GM04504 (cell line): ENCODE measurements at places on chromosomes 1 and 21.

- DNase-seq = no peak
Observed at GRCh38 chr1:74593887-74594866, 79.4 kb downstream of the ERICH3 start.

- DNase-seq = no peak
Observed at GRCh38 chr1:207323425-207324225, 2.1 kb downstream of the CD55 start.

GRCh38 chr1:202725526-202725925, 15.3 kb upstream of the SYT2 start:
- no peak for DNase-seq

- no peak for DNase-seq
Observed at GRCh38 chr1:159862031-159862430, 426 bp downstream of the VSIG8 start.

- peak; percentile 95 for DNase-seq
Observed at GRCh38 chr1:165383067-165383466, 26.6 kb upstream of the LMX1A start.

DNA sequence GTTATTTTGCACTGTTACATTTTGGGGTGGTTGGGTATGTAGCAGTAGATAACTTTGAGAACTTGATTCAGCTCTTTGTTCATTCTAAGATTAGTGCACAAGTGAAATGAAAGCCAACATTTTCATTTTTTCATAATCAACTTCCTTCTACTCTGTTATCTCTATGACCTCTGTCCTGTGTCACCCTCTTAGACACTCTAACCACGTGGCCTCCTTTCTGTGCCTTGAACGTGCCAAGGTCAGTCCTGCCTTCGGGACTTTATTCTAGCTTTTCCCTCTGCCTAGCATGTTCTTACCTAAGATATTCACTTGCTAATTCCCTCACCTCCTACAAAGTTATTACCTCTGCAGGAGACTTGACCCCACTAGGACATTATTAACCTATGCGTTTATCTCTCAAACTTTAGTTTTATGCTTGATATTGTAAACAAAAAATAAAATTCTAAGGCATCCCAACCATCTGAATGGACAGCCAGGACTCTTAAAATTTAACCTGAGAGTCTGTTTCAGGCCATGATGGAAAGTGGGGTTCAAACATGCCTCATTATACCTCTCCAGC, 19.2 kb upstream of the EDEM3 start:
- no peak for DNase-seq

DNA sequence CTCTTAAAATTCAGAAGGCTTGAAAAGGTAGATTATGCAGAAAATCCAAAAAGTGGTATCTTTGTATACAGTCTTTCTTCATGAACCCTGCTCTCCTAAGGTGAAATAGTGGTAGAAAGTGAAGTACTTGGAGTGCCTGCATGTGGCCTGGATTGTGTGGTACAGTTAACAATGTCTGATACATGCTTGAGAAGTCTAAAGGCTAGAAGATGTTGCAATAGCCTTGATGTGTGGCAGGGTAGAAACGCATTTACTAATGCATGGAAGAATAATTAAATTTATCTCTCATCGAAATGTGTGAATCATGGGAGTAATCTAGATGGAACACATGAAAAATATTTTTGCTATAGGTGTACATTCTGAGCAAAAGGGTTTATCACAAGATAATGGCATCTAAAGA, 1632.3 kb upstream of the B3GALT2 start:
- no peak for DNase-seq

DNA sequence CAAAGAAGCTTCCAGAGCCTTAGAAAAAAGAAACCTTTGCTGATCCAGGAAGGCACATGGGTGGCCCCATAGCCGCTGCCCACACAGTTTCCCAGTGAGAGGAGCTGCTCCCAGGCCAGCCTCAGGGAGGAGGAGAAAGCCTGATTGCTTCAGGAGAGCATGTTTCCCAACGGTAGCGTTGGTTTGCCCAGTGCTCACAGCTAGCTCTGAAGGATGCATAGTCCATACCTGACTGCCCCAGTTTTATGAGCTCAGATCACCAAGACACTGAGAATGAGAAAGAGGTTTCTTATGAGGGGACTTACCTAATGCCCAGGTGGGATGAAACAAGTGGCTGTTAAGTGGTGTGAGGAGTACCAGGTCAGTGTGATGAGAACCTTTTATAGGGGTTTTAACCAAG, at the start of gene CRNN:
Gene CRNN, minus strand, starts transcription at position 355 of the 400 bp plus-strand sequence. CDS start 2,030 bp downstream, outside the sequence.
- DNase-seq = no peak

- peak; percentile 63 for DNase-seq
Observed at GRCh38 chr1:1906185-1907097, 8.6 kb upstream of the CALML6 start.

DNA sequence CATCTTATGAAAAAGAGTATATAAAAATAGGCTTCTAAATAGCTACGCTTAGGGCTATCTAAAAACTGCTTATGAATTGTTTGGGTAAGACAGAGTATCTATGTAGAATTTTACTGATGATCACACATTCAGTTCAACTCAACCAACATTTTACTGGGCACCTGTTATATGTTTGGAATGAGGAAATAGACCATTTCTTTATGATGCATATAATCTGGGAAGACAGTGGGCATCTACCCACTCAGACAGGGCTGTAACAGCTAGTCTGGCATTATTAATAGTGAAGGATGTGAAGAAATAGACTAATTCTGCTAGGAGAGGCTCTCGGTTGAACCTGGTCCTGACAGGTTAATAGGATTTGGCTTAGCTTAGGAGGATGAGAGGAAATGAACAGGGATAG, 56.9 kb downstream of the TIAM1 start:
- no peak for DNase-seq

DNA sequence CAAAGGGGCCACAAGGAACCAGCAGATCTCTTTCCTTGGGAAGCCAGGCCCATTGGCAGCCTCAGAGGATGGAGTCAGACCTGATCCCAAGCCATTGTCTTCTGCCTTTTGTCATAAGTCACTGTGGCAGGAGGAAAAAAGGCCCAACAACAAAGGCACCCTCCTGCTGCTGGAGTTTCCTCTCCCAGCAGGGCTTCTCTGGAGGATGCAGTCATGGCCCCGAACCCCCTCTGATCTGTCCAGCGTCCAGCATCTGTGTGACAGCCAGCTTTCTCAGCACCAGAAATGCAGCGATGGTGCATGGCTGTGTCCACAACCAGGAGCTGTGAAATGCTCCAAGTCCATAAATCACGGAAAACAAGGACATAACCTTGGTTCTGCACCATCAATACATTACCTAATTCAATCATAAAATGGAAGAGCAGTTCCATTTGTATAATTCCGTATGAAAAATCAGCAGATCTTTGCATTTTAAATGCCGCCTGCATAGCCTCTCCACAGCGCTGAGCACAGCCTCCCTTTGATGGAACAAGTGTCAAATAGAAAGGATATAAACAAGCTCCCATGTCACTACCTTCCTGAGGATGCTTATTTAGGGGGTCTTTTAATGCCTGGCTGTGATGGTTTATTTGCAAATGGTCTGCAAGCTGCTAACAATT, 30.6 kb downstream of the AJAP1 start:
- DNase-seq = no peak

DNA sequence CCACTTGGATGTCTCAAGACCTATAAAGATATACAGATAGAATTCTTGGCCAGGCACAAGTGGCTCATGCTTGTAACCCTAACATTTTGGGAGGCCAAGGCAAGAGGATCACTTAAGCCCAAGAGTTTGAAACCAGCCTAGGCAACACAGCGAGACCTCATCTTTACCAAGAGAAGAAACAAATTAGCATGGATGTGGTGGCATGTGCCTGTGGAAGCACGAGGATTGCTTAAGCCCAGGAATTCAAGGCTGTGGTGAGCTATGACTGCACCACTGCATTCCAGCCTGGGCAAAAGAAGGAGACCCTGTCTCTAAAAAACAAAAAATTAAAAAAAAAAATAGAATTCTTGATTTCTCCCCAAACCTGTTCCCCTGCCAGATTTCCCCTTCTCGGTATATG, 8.3 kb downstream of the ASAP3 start:
- DNase-seq = no peak

DNA sequence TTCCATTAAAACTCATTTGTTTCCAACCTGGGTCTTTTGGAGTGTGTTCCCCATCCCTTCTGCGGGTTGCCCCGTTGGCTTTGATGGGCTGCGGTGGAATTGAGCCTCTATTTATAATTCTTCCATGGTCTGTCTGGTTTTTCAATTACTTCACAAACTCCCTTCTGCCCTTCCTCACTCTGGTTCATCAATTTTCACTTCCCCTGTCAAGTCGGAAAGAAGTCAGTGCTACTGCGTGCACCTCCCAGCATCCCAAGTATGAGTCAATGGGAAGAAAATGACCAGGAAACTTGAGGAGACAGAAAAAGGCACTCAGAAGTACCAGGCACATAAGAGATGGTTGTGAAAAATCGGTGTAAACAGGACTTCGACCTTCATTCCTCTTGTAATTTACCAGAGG, 126.2 kb downstream of the KAZN start:
- DNase-seq = no peak

DNA sequence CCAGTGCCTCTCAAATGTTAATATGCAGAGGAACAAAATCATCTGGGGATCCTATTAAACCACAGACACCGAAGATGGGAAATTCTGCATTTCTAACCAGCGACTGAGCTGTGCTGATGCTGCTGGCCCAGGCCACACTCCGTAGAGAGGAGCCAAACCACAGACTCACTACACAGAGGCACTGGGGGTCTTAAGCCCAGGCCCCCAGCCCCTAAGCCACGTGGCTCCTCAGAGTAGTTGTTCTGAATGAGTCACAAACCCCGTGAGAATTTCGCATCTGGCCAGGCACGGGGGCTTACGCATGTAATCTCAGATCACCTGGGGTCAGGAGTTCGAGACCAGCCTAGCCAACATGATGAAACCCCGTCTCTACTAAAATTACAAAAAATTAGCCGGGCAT, 2.8 kb upstream of the CELA2A start:
- DNase-seq = no peak

GRCh38 chr1:53116933-53117600, 25.4 kb downstream of the SLC1A7 start:
- no peak for DNase-seq

DNA sequence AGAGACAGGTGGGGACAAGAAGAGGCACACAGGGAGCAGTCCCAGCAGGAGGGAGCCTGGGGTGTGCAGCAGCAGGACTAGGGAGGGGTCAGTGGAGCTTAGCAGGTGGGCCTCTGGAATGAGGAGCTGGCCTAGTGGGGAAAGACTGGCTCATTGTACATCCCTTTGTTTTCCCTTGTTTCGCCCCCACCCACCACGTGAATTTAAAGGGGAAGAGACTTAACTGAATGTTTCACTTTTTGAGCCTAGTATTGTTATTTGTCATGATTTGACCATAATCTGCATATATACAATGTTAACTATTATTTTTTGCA, 181.7 kb downstream of the DHRS3 start:
- DNase-seq = no peak

DNA sequence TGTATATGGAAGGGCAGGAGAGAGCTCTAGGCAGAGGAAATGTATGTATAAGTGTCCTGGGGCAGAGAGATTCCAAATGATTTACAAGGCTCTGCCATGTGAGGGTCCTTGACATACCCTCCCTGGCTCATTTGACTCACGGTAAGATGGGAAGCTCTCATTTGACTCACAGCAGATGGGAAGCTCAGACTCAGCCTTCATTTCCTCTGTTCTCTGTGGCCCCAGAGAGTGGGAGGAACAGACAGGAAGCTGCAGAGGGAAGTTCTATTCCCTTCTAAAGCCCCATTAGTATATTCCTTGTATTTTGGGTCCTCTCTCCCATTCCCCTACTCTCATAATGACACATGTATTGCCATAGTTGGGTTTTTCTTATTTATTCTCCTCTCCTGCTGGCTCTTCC, 44.9 kb downstream of the FOXD2 start:
- no peak for DNase-seq

GRCh38 chr21:41124641-41125201, 43.2 kb upstream of the BACE2 start:
- DNase-seq = no peak

GRCh38 chr1:54047384-54048305, 5.4 kb downstream of the TMEM59 start:
- DNase-seq = no peak

- no peak for DNase-seq
Observed at GRCh38 chr1:83512373-83513193, 486.3 kb downstream of the TTLL7 start.

GRCh38 chr1:14137411-14138134, 437.6 kb downstream of the PRDM2 start:
- DNase-seq = no peak

DNA sequence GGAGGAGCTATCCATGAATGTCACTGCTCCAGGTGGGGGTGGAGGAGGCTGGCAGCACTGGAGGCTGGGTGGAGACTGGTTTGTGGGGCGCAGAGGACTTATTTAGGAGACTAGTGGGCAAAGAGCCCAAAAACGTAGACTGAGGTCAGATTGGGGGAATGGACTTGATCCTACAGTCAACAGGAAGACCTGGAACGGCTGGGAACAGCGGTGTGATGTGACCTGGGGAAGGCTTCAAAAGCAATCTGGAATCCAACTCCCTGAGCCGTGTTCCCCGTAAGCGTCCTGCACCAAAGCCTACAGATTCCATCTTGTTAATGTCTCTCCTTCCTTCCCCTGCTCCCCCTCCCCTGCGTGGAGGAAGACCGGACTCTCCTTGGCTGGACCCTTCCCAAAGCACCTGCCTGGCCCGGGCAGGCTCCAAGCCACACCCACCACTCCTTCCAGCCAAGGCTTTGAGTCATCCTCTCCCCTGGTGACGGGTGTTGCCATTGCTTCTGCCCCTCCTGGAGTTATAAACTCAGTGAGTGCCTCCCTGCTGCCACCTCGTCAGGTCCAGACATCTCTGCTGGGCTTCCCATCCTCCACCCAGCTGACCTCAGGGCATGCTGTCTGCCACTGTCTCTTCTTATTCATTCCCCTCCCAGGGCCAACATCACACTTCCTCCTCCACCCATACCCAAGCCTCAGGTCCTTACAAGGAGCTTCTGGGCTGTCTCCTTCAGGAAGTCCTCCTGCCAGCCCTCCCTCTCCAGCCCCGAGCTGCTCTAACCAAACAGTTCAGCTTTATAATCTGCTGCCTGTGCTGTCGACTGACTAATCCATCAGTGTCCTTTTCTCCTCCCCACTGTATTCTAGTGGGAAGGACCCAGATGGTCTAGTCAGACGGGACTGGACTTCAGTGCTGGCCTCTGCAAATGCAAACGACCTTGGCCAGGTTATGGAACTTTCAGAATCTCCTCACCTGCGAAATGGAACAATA, 1.6 kb upstream of the CLSTN1 start:
- DNase-seq = peak; percentile 36

- DNase-seq = no peak
Observed at GRCh38 chr1:172085317-172085716, 244.0 kb downstream of the DNM3 start.

DNA sequence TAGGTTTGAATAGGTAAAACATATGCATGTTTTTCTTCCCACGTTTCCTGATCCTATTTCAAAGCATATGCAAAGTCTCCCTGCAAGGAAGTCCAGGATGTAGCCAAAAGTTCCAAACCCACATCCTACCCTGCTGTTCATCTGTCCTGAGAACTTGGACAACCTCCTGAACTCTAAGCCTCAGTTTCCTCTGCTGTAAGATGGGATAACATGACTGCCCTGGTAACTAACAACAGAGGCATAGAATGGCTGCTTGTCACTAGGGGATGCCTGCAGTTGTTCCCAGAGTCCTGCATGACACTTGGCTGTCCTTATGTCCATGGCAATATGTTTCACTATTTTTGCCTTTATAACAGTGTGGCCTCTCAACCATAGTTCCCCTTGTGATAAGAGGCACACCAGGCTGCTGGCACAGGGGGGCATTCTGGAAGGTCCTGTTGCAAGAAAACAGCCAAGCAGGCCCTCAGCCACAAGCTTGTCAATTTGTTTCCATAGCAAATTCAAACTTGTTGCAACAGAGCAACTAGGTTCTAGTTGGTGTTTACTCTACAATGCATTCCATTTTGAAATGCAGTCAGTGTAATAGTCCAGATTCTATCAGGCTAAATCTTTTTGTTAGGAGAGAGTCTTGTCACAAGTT, 1.5 kb upstream of the HDGF start:
- no peak for DNase-seq
